Activated naive CD8-positive, alpha-beta T cell treated with anti-CD3 and anti-CD28 coated beads, Interleukin-2, amount 10 ng/mL, durations not matched to agents 7 days and 5 days (primary cell): ENCODE measurements at places on chromosomes 16 and 17.

GRCh38 chr17:78991906-78992532, 12.3 kb upstream of the LGALS3BP start:
- no peak overlapping the region for H3K27ac ChIP-seq
- peaks cover 6% of the 10 kb centered on the region for H3K4me1 ChIP-seq
- H3K27me3 ChIP-seq = no peaks in the 10 kb centered on the region

DNA sequence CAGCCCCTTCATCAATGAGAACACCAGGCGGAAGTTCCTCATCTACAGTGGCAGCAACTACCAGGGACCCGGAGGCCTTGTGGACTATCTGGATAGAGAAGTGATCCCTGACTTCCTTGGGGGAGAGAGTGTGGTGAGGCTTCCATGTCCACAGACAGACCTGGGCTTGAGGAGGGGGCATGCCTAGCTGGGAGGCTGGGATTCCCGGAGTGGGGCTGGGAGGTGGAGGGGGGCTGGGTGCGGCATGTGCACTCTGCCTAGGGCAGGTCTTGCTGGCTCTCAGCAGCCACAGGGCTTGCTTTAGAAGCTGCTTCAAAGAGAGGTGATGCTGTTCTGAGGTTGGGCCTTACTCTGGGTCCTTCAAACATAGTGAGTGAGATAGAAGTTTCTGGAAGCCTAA, 27.8 kb downstream of the NAGPA start:
- no peak overlapping the region for H3K4me3 ChIP-seq
- no peaks in the 10 kb centered on the region for H3K4me1 ChIP-seq

DNA sequence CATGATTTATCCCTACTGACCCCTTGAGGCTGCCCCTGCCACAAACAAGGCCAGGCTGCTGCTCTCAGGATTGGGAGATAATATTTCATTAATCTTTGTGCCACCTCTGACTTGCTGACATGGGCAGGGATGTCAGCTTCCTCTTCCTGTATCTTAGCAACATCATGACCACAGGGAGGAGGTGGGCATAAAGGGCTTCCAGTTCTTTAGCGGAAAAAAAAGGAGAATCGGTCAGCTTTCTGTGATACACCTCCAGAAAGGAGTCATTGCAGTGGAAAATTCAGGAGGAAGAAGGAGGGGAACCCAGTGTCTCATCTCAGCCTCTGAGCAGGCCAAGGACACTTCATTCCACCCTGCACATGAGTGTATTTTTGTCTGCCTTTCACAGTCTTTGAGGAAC, 206.8 kb upstream of the SDK2 start:
- no peaks in the 10 kb centered on the region for H3K36me3 ChIP-seq
- no peak overlapping the region for H3K4me3 ChIP-seq
- no peaks in the 10 kb centered on the region for H3K27me3 ChIP-seq
- H3K27ac ChIP-seq = no peak overlapping the region
- H3K4me1 ChIP-seq = no peaks in the 10 kb centered on the region

GRCh38 chr16:70730031-70730430, 44.2 kb upstream of the MTSS2 start:
- H3K27ac ChIP-seq = peak overlapping the region; percentile 62
- no peaks in the 10 kb centered on the region for H3K4me1 ChIP-seq
- H3K36me3 ChIP-seq = peaks cover 10% of the 10 kb centered on the region
- no peak overlapping the region for H3K4me3 ChIP-seq
- no peak for DNase-seq

DNA sequence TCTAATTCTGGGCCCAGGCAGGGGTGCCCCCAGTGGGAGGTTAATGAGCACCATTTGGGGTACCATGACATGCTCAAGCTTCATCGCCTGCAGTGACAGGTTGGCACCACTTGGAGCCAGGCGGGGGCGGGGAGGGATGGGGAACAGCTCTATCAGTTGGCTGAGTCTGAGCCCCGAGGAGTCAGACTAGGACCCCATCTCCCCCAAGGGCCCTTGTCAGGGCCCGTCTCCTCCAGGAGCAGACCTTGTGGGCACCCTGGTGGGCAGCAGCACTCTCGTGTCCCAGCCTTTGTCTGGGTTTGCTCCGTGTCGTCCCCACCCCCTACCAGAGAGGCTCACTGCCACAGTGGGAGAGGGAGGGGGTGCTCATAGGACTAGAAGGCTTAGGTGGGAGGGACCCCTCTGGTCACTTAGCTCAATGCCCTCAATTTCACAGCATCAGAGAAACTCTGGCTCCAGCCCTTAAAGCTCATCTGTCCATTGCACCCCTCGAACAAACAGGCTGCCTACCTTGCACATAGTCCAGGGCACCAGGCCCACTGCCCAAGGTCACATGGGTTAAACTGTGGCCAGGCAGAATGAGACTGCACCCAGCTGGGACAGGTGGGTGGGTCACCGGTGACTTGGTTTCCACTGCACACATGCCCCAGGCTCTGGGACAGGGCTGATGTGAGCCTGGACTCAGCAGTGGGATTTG, 4.1 kb downstream of the PPP1R9B start:
- no peaks in the 10 kb centered on the region for H3K27me3 ChIP-seq
- no peak for DNase-seq
- H3K36me3 ChIP-seq = peaks cover 39% of the 10 kb centered on the region

DNA sequence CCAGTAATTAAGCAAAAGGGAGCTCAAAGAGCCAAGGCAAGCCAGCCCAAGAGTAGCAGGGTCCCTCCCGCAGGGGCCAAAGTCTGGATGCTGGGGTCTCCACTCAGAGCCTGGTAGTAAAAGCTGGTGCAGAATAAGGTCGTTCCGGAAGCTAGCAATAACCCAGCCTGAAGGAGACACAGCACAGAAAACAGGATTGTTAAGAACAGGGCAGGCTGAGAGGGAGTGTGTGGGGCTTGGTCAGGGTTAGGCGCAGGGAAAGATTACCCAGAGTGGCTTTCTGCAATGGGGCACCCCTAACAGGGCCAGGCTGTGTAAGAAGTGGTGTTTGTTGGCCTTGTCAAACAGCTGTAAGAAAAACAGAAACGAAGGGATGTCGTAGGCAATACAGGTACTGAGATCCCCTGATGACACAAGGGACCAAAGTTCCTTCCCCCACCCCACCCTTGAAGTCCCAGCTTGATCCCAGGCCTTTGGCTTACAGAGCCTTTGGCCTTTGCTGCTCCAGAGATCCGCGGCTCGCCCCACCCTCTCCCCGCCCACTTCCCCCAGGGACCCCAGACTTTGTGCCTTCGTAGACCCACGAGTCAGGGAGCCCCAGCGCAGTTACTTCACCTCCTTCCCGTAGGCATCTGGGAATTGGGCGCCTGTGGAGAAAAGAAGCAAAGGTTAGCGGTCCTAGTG, 712 bp downstream of the TMEM256 start:
- H3K27ac ChIP-seq = peak overlapping the region; percentile 72
- peaks cover 11% of the 10 kb centered on the region for H3K27me3 ChIP-seq
- no peak for DNase-seq
- H3K4me1 ChIP-seq = peaks cover 14% of the 10 kb centered on the region
- H3K4me3 ChIP-seq = peak overlapping the region; percentile 92
